ENCODE measurements at places on chromosomes 1 and 21.

DNA sequence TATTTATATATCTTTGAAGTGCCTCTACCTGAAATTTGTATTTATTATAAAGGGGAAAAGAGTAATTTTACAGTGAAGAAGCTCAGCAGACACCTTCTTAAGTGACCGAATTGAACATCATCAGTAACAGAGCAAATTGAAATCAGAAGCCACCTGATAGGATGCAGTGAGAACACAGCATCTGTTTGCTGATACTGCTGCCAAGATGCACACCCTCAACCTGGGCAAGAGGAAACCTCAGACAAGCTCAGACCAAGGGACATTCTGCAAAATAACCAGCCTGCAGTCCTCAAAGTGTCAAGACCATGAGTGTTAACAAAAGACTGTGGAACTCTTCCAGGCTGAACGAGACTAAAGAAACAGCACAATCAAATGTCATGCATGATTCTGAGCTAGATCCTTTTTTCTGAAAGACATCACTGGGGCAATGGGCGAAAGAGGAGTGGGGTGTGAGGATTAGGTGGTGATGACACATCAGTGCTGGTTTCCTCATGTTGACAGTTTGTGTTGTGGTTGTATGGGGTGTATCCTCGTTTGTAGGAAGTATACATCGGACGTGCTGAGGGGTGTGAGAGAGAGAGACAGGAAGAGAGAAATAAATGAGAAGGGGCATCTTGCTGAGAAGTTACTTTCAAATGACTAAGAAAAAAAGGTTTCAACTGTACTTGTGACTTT, 103.7 kb downstream of the ABCA4 start:
- H3K4me3 ChIP-seq = no peak overlapping the region
- no peaks in the 10 kb centered on the region for H3K36me3 ChIP-seq
- DNase-seq = no peak
- H3K27ac ChIP-seq = no peak overlapping the region
- no peaks in the 10 kb centered on the region for H3K27me3 ChIP-seq

GRCh38 chr1:119966020-119966419, 69.7 kb upstream of the ADAM30 start:
- H3K36me3 ChIP-seq = peaks cover 36% of the 10 kb centered on the region
- peak overlapping the region; percentile 50 for H3K27ac ChIP-seq
- H3K4me3 ChIP-seq = no peak overlapping the region
- no peaks in the 10 kb centered on the region for H3K27me3 ChIP-seq
- peaks cover 77% of the 10 kb centered on the region for H3K4me1 ChIP-seq

GRCh38 chr1:43789604-43790550, 82.5 kb downstream of the ST3GAL3 start:
- no peaks in the 10 kb centered on the region for H3K27me3 ChIP-seq
- H3K27ac ChIP-seq = no peak overlapping the region
- no peaks in the 10 kb centered on the region for H3K36me3 ChIP-seq
- no peaks in the 10 kb centered on the region for H3K4me1 ChIP-seq
- H3K4me3 ChIP-seq = no peak overlapping the region

DNA sequence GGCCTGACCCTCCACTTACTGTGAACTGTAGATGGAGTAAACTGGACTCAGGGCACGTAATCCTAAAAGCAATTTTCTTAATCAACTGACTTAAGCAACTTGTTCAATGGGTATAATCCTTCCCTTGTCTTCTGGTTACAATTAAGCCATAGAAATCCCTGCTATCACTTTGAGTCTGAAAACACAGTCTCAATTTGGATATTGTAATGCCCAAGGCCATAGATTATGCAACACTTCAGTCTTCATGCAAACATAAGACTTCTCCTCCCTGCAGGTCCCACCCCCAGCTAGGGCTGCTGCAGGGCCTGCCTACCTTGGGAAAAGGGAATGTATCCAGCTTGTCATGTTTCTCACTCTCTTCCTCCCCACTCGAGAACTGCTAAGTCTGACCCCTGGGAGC, 6.2 kb upstream of the SLC5A9 start:
- no peak overlapping the region for H3K4me3 ChIP-seq
- peaks cover 18% of the 10 kb centered on the region for H3K4me1 ChIP-seq
- H3K27me3 ChIP-seq = no peaks in the 10 kb centered on the region
- no peak overlapping the region for H3K27ac ChIP-seq
- DNase-seq = no peak
- H3K36me3 ChIP-seq = no peaks in the 10 kb centered on the region

- no peaks in the 10 kb centered on the region for H3K4me1 ChIP-seq
- no peak for DNase-seq
- no peaks in the 10 kb centered on the region for H3K27me3 ChIP-seq
- H3K4me3 ChIP-seq = no peak overlapping the region
- no peak overlapping the region for H3K27ac ChIP-seq
Observed at GRCh38 chr1:11198851-11199594, 9.9 kb downstream of the ANGPTL7 start.

GRCh38 chr1:204621996-204622395, 63.5 kb downstream of the LRRN2 start:
- no peak overlapping the region for H3K4me3 ChIP-seq
- no peaks in the 10 kb centered on the region for H3K36me3 ChIP-seq
- H3K27me3 ChIP-seq = no peaks in the 10 kb centered on the region
- no peak for DNase-seq
- no peak overlapping the region for H3K27ac ChIP-seq

DNA sequence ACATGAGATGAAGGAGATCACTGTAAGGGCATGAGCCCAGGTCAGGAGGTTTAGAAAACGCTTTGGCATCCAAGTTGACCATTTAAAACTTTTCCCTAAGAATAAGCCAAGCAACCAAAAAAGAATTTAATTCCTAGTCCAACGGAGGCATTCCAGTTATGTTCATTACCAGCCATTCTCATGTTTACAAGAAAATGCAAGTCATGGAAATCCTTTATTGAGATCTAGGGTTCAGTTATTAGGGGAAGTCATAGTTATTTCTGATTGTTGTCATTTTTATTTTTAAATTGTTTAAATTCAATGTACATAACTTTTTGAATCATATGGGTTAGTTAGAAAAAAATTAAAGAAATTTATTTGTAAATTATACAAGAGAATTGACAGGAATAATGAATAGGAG, 24.5 kb downstream of the CFHR5 start:
- no peaks in the 10 kb centered on the region for H3K36me3 ChIP-seq
- H3K4me3 ChIP-seq = no peak overlapping the region
- no peaks in the 10 kb centered on the region for H3K4me1 ChIP-seq
- no peak overlapping the region for H3K27ac ChIP-seq
- no peak for DNase-seq
- H3K27me3 ChIP-seq = no peaks in the 10 kb centered on the region

- H3K4me1 ChIP-seq = no peaks in the 10 kb centered on the region
- no peak overlapping the region for H3K27ac ChIP-seq
- no peak for DNase-seq
- no peaks in the 10 kb centered on the region for H3K36me3 ChIP-seq
- no peak overlapping the region for H3K4me3 ChIP-seq
Observed at GRCh38 chr1:197224160-197224559, 43.9 kb upstream of the CRB1 start.

DNA sequence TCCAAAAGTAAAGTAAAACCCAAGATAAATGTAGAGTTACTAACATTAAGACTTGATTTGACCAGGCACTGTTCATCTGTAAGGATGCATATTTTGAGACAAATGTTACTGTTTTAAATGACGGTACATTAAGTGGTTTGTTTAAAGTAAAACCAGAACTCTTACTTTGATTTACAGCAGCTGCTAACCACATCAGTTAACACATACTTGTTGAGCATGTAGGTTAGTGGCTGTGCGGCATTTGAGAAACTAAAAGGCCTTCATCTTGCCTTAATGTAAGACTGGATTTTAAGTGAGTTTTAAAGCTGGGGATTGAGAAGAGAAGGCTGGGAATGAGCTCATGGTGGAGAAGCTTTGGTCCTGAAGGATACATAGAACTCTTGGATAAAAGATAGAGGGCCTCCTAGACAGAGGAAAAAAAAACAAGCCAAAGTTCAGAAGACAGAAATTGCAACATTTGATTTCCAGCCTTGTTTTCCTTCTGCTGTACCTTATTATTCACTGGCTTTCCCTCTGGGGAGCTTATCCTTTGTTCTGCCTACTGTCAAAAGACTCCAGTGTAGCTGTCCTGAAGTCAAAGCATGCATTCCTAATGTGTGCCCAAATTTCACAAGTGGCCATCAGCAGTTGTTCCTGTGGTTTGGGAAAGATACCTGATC, 66.6 kb downstream of the MTR start:
- no peak overlapping the region for H3K27ac ChIP-seq
- H3K36me3 ChIP-seq = peaks cover 12% of the 10 kb centered on the region
- H3K4me1 ChIP-seq = peaks cover 8% of the 10 kb centered on the region
- H3K27me3 ChIP-seq = no peaks in the 10 kb centered on the region

GRCh38 chr1:56433056-56433577, 146.2 kb downstream of the PLPP3 start:
- H3K27me3 ChIP-seq = no peaks in the 10 kb centered on the region
- no peaks in the 10 kb centered on the region for H3K4me1 ChIP-seq
- no peak overlapping the region for H3K4me3 ChIP-seq
- H3K36me3 ChIP-seq = no peaks in the 10 kb centered on the region
- H3K27ac ChIP-seq = no peak overlapping the region
- DNase-seq = no peak

DNA sequence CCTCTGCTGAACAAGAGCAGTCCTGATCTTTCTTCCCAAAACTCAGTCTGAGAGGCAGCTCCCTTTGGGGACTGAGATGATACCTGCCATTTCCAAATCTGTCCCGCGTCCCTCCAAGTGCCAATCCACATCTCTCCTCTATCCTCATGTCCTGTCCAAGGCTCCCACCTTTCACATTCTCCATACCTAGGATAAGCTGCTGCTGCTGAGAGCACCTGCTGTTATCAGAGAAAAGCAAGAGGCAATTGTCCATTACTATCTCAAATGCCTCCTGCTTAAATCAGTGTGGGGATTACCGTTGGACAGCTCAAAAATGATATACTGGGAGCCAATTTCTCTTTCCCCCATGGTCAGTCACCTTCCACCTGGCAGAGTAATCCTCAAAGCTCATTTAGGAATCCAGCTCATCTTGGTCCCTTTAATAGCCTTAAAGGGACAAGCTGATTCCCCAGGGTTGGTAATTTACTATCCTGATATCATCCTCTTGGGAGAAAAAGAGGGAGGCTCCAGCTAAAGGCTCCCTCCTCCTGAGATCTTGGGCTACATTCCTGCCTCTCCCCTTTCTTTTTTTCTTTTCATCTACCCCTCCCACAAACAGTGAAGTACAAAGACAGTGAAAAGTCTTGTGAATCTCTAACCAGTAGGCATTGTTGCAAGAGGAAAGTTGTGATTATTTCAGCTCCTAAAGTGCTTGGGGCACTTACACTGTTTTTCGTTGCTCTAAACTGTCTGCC, 278.1 kb upstream of the CAMK1G start:
- H3K4me3 ChIP-seq = no peak overlapping the region
- no peaks in the 10 kb centered on the region for H3K36me3 ChIP-seq
- H3K27ac ChIP-seq = no peak overlapping the region
- H3K4me1 ChIP-seq = no peaks in the 10 kb centered on the region
- DNase-seq = no peak
- H3K27me3 ChIP-seq = no peaks in the 10 kb centered on the region

DNA sequence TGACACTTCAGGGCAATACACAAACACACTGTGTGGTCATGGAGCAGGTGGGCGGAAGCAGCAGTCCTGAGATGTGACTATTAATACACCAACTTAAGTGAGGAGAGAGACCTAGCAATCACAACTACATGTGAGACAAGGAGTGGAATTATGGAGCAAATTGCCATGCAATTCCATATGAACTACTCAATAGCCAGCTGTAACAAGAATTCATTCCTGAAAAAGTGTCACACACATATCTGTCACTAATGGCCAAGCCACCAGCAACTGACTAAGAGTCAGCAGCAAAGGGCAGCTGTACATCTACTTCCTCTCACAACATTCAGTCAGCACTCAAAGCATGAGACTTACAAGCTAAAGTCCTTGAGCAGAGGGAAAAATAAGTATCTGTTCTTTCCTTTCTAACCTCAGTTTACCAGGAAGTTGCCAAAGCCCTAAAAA, 46.2 kb downstream of the GPR3 start:
- H3K36me3 ChIP-seq = peaks cover 5% of the 10 kb centered on the region
- DNase-seq = no peak
- H3K4me1 ChIP-seq = peaks cover 55% of the 10 kb centered on the region
- no peak overlapping the region for H3K4me3 ChIP-seq
- H3K27ac ChIP-seq = no peak overlapping the region

GRCh38 chr1:64220241-64220640, 16.8 kb downstream of the UBE2U start:
- no peak for DNase-seq
- no peaks in the 10 kb centered on the region for H3K4me1 ChIP-seq
- no peak overlapping the region for H3K4me3 ChIP-seq
- no peak overlapping the region for H3K27ac ChIP-seq
- H3K27me3 ChIP-seq = no peaks in the 10 kb centered on the region

DNA sequence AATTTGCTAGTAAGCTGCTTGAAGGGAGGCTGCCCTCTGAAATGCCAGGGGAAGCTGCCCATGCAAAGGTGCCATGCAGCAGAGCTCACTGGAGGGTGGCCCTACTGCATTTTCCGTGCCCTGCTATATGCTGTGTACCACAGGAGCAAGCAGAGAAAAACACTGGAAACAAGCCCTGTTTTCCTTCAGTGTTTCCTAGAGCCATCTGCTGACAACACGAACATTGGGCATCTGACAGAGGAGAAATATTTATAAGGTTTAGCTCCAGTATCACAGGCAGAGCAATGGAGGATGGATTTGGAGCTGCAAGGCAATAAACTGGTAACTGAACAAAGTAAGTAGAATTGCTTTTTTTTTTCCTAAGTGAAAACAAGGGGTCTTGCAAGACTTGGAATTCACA, 198.4 kb downstream of the USP25 start:
- H3K4me1 ChIP-seq = no peaks in the 10 kb centered on the region
- H3K36me3 ChIP-seq = no peaks in the 10 kb centered on the region
- H3K27me3 ChIP-seq = no peaks in the 10 kb centered on the region
- no peak overlapping the region for H3K27ac ChIP-seq
- DNase-seq = no peak
- no peak overlapping the region for H3K4me3 ChIP-seq

DNA sequence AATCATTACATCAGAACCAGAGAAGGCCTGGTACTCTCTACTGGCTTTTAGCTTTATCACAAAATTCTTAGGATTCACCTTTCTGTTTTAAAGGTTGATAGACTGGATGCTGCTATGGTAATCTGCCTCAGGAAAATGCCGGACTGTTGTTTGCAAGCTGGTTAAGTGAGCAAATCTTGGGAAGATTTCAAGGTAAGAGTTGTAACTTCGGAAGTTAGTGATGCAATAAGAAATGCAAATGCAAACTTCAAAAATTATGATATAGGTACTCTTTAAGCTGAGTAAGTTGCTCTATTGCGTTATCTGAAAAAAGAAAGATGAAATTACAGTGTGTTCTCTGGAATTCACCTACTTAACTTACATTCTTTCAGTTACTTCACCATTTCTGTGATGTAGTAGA, 4.4 kb upstream of the SLC16A1 start:
- no peak overlapping the region for H3K27ac ChIP-seq
- peaks cover 30% of the 10 kb centered on the region for H3K4me1 ChIP-seq
- DNase-seq = no peak
- H3K27me3 ChIP-seq = no peaks in the 10 kb centered on the region
- H3K4me3 ChIP-seq = no peak overlapping the region
- no peaks in the 10 kb centered on the region for H3K36me3 ChIP-seq
